ENCODE measurements at places on chromosomes 4 and X.

DNA sequence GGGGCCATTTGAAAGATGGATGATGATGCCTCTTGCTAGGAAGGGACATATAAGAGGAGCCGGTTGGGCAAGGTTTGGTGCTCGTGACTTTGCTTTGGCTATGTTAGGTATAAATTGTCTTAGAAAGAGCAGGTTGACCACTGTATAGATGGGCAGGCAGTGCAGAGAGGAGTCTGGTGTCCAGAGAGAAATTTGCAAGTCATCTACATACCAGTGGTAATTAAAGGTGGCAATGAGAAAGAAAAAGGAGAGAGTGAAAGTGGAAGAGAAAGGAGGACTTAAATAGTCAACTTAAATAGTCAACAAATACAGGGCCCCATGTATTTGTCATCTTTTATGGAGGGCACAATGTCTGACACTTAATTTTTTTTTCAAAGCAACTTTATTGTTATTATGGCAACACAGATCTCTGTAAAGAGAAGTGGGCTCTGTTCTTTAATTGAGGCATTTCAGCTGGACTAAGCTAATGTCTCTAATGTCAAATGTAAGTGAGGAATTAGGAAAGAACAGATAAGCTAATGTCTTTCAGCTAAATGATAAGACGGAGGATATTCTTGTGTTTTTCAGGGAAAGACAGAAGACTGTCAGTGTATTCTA, 75.4 kb upstream of the ANXA3 start:
- DNase-seq, result no peak

DNA sequence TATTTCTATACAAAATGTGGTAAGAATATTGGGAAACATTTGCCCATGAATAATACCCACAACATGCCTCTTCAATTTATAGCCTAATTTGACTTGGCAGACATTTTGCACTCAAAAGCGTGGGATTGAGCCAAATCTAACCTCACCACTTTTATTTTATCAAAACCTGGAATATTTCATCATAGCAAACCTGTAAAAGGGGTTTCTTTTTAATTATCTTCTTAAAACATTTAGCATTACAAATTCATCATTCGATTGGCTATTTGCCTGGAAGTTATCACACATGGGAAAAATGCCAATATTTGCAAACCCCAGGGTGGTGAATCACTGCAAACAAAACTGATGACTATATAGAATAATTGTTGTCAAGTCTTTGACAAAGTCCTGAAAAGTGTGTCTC, 56.2 kb downstream of the VCX3B start:
- no peak for DNase-seq

DNA sequence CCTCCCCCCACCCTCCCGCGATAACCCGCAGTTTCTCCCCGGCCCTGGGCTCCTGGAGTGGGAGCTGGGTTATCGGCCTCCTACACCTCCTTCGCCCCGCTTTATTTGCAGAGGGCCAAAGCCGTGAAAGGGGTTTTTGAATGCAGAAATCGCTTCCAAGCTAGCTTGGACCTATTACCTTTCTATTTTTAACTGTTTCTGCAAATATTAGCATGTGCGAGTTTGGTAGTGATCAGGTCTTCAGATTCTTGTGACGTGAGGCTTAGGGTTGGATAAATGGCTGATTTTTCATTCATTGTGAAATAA, 1.3 kb downstream of the USP9X start:
- DNase-seq, result no peak

- DNase-seq, result no peak
Measured at GRCh38 chrX:1507511-1508463, 29.2 kb downstream of the P2RY8 start.

DNA sequence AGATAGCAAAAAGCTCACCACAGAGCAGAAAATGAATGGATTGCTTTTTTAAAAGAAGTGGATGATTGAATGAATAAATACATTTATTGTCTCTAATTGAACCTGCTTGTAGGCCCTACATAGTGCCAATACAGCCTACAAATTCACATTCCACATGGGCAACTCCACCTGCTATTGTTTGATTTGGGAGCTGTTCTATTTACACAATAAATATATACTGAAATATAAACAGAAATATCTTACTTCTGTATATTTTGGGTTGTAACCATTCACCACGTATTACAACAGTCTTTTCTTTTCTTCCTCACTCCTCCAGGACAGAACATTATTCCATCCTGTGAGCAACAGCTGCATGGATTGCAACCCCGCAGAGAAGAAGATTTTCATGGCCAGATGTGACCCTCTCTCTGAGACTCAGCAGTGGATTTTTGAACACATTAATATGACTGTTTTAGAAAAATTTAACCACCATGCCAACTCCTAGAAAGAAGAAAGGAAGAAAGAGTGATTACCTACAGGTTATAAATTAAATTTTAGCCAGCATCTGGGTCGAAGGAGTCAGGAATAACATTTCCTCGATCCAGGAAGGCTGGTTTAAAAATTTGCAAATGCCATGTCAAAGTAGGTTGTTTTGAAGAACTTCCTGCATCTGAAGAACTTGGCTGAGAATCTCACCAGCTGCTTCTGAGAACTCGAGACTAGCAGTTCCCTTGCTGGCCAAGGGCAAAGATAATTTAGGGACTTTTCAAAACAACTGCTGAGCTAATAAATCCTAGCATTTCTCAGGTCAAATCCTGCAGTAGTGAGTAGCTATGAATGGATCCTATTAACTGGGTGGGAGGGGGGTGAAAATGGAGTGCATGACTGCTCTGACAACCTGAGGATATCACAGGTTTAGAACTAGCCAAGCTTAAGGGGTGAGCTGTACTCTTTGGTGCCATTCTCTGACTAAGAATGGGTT, 128.7 kb upstream of the GALNT7 start:
- no peak for DNase-seq

DNA sequence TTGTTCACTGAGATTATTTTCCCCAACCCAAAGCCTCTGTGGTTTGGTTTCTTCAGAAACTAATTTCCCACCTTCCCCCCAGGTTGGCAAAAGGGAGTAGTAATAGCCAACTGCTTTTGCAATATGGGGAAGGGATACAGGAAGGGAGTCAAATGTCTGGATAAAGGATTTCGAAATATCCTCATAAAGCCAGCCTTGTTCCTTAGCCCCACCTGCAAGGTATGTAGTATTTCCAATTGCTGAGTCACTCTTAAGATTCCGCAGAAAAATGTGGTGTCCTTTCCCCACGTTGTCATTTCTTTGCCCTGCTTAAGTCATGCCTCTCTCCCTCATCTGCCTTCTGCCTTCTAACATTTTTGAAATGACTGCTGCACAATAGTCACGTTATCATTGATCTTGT, 138.8 kb upstream of the DCAF8L1 start:
- DNase-seq, result no peak

DNA sequence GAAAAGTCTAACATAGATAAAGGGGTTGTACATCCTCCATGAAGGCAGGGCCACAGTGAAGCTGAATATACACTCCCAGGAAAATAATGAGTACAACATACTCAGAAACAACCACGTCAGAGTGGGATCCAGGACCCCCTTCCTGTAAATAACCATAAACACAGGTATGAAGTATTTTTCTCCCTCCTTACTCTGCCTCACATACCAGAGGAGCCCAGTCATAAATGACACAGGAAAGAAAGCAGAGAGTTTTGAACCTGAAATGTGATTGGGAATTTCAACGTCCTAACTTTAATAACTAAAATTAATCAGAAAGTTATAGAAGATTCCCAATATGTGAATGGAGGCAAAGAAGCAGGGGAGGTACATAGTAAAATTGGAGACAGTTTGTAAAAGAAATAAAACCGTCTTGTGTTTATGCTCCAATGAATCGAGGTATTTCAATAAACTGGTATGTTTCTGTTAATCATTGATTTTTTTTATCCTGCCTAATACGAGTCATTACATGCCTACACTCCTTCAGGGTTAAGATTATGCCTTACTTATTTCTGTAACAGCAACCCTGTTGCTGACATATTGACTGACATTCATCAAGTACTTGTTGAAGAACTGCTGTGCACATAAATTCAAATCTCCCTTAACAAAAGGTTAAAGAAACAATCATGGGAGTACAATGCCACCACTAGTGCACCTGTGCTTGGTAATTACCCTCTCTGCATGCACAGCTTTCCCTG, 431.3 kb downstream of the KCNIP4 start:
- no peak for DNase-seq

DNA sequence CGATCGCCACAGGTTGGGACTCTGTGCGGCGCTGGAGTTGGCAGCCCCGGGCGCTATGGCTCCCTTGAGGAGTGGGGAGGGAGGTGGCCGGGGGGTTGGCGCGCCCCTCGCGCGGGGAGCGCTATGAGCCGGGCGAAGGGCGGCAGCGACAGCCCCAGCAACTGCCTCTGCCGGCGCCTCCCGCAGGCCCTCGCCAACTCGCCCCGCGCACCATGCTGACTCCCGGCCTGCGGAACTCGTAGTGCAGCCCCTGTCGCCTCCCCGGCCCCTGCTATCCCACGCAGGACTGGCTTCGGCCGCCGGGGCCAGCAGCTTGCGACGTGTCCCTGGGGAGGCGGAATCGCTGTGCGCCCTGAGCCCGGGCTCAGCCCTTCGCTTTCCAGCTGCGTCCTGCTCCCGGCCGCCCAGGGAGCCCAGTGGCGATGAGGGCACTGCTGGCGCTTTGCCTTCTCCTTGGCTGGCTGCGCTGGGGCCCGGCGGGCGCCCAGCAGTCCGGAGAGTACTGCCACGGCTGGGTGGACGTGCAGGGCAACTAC, 415 bp downstream of the SHISA3 start:
- no peak for DNase-seq

GRCh38 chr4:7818399-7818911, 121.2 kb downstream of the AFAP1 start:
- DNase-seq, result peak; percentile 62

DNA sequence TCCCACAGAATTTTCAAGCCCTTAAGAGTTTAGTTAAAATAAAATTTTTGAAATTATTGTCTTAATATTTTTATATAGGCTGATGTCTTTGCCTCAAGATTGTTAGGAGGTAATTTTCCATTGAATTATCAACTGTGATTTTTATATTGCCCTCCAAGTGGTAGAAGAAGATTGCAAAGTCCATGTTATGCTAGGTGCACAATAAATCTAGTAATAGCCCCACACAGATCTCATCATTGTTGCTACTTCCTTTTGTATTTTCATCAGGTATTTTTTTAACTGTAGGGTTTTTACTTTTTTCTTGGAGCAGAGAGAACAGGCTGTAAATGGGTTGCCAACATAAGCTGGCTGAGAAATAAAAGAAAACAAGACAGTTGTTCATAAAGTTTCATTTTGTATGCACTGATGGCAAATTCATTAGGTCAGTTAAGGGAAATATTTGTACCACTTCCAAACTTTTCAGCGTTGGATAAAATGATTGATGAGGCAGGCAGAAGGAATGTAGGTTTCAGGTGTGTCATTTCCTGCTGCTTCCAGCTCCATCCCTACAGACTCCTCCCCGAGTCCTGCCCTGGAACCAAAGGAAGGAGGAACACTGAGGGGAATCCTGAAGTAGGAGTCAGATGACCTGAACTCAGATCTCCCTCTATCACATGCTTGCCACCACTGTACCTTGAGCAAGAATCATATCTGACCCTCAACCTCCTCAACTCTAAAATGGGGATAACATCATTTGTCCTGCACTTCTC, 105.5 kb downstream of the PRRG1 start:
- no peak for DNase-seq

- DNase-seq, result no peak
Measured at GRCh38 chr4:23881052-23881501, 8.8 kb downstream of the PPARGC1A start.
